ENCODE measurements at places on chromosomes 5 and 9.

- DNase-seq: no peak
Measured at GRCh38 chr9:114775981-114776380, 29.9 kb downstream of the TNFSF15 start.

DNA sequence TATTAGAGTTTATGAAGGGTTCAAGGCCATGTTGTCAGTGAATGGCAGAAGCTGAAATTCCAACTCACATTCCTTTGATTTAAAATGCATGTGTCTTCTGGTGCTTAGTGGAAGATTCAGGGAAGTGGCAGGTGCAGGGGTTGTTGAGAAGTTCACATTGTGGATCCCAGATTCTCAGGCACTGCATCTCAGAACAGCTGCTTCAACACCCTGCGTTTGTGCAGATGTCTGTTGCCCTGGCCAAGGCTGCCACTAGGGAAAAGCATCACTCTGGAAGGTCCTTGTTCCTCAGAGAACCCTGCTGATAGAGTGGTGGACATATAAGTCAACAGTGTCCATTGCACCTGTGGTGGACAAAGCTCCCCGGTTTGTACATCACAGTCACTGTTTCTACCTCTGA, 162.7 kb downstream of the PAPPA start:
- DNase-seq: no peak

GRCh38 chr5:116371431-116371830, 203.2 kb downstream of the SEMA6A start:
- no peak for DNase-seq

GRCh38 chr5:111942661-111943401, 185.8 kb upstream of the NREP start:
- DNase-seq: no peak

GRCh38 chr5:172530406-172530805, 76.1 kb upstream of the SH3PXD2B start:
- DNase-seq: no peak

GRCh38 chr5:58629271-58630159, 46.6 kb downstream of the RAB3C start:
- no peak for DNase-seq

GRCh38 chr5:27906931-27907601, 868.7 kb upstream of the CDH9 start:
- no peak for DNase-seq
